ENCODE measurements at places on chromosomes 7 and 10. TPM values are rescaled to one million over a fixed set of nuclear protein-coding genes. Genes with fewer than 3 reads are reported as not detected.

The ZNF680 gene
- total RNA-seq = 17.6 TPM

DNA sequence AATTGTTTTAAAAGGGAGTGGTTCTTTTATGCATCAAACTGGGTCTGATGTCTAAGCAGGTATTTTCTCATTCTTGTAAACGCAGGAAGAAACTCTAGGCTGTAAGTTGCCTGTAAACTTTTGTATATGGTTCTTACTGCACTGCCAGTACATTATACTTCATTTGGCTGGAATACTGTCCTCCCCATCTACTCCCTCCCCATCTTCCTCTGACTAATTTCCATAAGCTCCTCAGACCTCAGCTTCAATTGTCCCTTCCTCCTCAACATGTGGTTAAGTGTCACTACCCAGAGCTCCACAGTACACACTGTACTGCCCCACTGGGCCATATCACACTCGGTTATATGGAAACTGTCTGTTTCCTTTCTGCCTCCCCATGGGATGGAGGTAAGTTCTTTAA lies 161.4 kb upstream of the MDFIC start:
- no peak for DNase-seq

DNA sequence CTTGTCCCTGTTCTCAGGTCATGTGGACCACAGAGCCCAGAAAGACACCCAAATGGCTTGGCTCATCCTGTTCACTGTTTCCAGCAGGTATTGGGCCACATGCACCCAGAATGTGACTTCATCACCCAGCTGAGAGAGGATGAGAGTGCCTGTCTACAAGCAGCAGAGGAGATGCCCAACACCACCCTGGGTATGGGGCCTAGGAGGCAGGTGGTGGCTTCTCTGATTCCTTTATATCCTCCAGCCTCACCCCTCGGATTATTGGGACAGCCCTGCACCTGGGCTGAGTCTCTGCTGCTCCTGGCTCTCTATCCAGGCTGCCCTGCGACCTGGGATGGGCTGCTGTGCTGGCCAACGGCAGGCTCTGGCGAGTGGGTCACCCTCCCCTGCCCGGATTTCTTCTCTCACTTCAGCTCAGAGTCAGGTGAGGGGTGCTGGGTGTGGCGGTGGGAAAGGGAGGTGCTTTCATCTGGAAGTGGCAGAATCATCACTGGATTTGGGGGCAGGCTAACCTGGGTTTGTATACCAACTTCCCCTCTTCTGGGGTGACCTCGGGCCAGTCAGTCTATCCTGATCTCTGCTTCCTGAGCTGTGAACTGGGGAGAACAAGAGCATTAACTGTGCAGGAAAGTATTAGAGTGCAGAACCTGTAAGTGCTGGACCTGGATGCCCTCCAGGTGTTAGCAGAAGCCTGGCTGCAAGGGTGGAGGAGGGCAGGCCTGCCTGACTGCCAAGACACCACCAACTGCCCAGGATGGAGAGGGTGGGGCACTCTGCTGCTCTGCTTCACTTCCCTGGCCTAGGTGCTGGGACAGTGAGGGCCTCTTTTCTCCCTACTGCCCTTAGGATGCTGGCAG lies 5.2 kb downstream of the GHRHR start:
- peak; percentile 46 for DNase-seq

The PNLIP gene
- not detected for total RNA-seq

The PTPN12 gene
- total RNA-seq = 63.6 TPM

The ANKRD22 gene
- 3.1 TPM for total RNA-seq

- no peak for DNase-seq
Measured at GRCh38 chr7:141322383-141322782, 228.8 kb upstream of the AGK start.

The CYP3A7 gene
- not detected for total RNA-seq
